ENCODE measurements at places on chromosomes 1 and 21. TPM values are rescaled to one million over a fixed set of nuclear protein-coding genes. Genes with fewer than 3 reads are reported as not detected.

Gene FCRL2
- 0.20 TPM for total RNA-seq

Gene CFAP141
- not detected for total RNA-seq

Gene TMPRSS3
- total RNA-seq = 4.1 TPM

Gene PSMD4
- 112 TPM for total RNA-seq

Gene TMEM200B
- total RNA-seq = 8.7 TPM

Gene SZT2
- total RNA-seq = 70.4 TPM

Gene ZNF687
- total RNA-seq = 22.5 TPM

DNA sequence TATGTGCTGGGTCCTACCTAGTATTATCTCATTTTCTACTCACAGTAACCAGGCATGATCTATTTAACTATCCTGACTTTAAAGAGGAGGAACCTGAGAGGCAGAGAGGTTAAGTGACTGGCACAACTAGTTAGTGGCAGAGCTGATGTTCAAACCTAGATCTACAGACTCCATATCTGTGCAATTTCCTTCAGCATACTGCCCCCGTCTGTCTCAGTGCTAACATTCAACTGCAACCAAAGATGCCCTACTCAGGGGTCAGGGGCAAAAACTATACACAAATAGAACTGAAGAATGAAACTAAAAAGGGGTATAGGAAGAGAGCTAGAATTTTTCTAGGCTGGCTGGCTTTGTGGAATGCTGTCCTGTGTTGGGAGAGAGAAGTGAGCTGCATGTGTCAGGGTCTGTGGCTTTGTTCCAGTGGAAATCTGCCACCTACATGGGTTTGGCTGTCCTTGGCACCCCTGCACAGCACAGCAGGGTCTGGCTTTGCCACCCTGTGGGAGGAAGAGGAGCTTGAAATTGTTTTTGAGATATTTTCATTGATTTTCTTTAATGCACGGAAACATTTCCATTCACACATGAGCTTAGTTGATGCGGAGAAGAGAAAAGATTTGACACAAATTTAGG is 368.5 kb downstream of the RPS6KC1 start:
- no peak for DNase-seq

DNA sequence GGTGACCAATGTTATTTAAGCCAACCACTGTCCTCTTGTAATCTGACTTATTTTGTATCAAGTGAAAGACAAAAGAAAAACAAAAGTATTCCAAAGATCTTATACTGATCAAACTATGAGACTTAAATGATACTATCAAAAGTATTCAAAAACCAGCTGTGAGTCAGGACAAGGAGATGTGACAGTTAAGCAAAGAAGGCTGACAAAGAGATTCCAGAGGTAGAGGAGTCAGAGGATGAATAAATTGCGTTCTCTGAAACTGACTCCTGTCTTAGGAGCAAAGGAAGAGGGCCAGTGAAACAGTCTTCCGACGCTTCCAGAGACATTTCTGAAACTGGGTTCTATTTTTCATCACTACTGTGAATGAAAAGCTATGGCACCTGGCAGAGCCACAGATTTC is 20.9 kb downstream of the TMEM50B start:
- DNase-seq = no peak

- peak; percentile 26 for DNase-seq
These were observed 96.4 kb downstream of the GLIS1 start for GRCh38 chr1:53642607-53643006.

- DNase-seq = no peak
These were observed 93.5 kb upstream of the NFIA start for GRCh38 chr1:60988891-60989290.

DNA sequence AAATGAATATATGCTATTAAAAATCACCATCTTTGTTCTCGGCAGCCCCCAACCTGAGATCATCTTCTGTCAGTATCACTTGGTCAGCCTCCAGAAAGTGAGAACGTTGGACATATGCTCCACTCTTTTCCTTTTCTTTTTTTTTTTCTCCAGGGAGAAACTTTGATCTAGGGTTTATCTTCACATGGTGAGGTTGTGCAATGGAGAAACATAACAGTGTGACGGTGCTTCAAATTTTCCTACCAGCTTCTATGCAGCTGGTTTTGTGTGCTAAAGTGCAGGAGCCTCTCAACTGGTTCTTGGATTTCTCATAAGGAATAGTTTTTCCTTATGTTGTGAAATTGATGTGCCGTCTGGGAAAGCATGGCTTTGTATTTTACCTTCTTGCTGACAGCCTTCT is 1202.9 kb downstream of the NCAM2 start:
- no peak for DNase-seq

DNA sequence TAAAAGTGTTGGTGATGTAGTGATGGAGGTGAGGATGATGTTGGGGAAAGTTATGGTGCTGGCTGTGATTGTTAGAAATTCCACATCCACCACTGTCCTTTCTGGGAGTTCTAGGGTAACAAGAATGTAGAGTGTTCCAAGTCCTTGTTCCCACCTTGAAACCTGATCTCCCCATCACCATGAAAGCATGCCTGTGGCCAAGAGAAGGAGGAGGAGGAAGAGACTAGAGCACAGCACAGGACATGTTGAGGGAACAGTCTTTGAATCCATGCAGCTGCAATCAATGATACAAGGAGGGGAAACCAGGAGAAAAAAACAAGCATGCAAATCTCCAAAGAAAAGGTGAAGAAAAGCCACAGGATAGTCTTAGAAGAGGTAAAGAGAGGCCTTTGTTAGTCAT is 45.9 kb upstream of the ARTN start:
- DNase-seq = no peak

- no peak for DNase-seq
These were observed 1067.9 kb downstream of the BRINP3 start for GRCh38 chr1:189409774-189410173.

GRCh38 chr1:48753293-48753692 is 23.4 kb downstream of the BEND5 start:
- no peak for DNase-seq

DNA sequence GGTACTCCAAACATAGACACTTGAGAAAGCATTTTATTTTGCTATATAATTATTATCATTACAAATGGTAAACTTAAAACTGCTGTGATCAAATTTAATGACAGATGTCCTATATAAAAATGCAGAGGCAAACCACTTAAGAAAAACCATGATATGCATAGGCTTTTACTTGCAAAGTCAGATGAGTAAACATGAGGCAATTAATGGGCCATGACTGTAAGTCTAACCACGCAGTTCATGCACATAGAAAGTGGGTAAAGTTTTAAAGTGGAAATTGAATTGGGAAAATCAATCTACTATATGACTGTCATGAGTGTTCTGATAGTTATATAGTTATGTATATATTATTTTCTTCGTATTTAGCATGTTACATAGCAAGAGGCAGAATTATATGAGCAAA is 219.2 kb downstream of the PTPRC start:
- DNase-seq = no peak

DNA sequence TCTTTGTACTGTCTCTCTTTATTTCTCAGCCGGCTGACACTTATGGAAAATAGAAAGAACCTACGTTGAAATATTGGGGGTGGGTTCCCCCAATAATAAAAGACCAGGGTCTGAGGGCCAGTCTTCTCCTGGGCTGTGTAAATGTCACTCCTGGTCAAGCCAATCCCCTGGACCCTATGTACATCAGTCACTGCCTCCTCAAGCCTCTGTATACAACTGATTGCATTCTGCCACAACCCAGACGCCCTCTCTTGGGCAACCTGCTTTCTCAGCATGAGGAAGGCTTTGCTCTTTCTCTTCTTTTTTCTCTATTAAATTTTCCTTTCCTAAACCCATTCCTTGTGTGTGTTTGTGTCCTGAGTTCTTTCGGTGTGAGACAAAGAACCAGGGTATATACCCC is 84.1 kb upstream of the SERBP1 start:
- no peak for DNase-seq

- DNase-seq = no peak
These were observed 5.8 kb downstream of the INKA2 start for GRCh38 chr1:111733183-111733991.

- no peak for DNase-seq
These were observed 17.0 kb upstream of the OLFML2B start for GRCh38 chr1:162040657-162041056.

DNA sequence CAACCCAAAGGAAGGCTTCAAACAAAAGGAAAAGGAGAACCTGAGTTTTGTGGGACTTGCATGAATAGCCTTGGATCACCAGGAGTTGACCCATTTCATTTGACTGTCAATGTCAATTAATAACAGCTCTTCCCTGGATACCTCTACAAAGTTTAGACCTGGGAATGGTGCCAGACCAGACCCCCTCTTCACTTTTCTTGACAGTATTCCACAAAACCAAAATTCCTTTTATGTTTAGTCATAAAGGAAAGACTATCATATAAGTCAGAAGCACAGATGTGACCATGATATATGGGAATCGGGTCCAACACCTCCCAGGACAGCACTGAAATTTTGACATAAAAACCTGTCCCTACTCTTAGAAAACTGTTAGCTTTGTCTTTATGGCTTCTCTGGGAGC is 191.8 kb downstream of the LYPLAL1 start:
- DNase-seq = no peak

- DNase-seq = no peak
These were observed 6.3 kb upstream of the CD247 start for GRCh38 chr1:167524651-167525050.

GRCh38 chr1:233869680-233870079 is 34.8 kb upstream of the SLC35F3 start:
- DNase-seq = no peak

- DNase-seq = no peak
These were observed 7.6 kb upstream of the CA14 start for GRCh38 chr1:150249936-150250335.

DNA sequence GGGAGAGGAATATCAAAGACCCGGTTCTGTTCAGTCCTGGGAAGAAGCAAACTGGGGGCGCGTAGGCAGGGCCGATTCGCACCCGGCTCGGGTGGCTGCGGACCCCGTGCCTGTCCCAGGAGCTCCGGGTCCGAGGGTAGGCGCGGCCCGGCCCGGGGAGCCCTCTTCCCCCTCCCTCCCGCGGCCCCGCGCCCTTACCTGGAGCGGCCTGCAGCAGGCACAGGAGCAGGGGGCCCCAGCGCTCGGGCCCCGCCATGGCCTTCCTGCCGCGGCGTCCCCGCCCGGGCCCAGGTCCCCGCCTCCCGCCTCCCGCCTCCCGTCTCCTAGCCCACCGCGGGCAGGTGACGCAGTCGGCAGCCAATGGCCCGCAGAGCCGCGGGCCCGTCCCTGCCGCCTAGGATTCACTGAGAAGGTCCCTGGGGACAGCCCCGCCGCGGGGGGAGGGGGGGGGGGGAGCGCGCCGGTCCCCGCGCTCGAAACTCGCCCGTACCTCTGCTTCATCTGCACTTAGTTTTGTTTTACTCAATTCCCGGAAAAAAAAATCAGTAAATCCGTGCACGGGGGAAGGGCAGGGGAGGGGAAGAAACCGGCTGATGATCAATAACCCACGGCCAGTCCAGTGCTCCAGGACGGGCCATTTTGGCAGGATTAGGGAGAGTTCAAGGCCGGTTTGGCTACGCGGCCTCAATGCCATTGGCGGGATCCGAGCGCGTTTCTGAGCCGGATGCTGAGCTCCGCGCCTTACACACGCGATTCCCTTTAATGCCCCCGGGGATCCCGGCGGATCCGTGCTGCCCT is at the start of gene IFNLR1:
TSS of gene IFNLR1 (minus strand) at position 297 of the 798 bp plus-strand sequence. CDS start at position 256, 41 bp downstream.
- DNase-seq = peak; percentile 91

DNA sequence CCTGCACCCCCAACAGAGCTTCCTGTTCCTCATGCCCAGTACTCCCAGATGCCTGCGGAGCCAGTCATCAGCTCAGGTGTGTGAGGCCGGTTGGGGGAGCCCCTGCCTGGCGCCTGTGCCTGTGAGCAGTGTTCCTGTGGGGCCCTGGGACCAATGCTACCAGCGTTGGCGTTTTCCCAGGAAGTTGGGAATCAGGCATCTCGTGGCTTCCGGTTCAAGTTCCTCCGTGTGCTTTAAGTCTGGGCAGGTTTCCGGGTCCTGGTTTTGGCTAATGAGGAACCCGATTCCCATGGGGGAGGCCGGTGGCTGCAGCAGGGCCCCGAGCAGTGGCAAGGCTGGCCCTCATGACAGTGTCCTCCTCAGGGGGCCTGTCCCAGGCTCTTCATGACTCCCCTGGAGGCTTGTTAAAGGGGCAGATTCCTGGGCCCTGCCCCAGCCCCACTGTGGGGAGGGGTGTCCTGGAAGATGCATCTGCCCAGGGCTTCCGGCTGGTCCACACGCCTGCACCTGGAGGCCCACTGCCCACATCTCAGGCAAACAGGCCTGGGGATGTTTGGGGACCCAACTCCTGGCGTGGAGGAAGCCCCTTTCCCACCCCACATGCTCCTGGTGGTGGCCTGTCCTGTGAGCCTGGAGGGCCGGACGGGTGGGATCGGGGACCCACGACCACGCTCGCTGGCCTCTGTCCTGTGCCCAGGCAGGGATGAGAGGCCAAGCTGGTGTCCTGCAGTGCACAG is 26.2 kb downstream of the TP73 start:
- no peak for DNase-seq

GRCh38 chr1:25472471-25472870 is 41.8 kb downstream of the MACO1 start:
- no peak for DNase-seq

DNA sequence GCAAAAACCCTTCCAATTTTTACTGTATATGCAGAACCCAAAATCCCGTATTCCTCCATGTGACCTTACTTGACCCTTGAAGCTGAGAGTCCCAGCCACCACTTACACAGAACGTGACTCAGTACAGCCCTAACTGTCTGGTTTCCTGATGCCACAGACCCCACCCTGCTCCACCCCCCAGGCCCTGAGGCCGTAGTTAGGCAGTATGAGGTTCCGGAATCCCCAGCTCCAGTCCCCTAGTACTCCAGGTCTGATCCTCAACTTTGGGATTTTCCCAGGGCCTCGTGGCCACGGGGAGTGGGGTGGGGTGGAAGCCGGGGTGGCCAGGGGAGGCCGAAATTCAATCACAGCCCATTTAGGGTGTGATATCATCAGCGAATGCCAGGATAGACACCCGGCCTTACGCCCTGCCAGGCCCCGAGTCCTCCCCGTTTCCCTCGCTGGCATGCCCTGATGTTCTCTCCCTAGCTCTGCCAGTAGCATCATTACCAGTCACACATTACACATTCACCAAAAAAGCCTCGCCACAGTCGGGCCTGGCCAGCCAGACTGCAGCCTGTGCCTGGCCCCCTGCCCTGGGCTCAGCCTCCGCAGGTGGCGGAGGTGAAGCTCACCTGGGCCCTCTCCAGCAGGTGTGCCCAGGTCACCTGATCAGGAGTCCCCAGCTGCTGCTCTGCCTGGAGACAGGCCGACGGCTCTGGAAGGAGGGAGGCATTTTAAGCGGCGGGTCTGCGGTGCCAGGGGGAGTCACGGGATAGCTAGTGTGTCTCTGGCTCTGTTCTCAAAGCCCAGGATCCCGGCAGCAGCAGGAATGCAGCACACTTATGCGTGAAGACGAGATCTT is 70.8 kb downstream of the SCCPDH start:
- no peak for DNase-seq

All from upper lobe of right lung (tissue), 1 donor.